Heart right ventricle (tissue), 16 donors: ENCODE measurements at places on chromosomes 3 and 15. TPM values are rescaled to one million over a fixed set of nuclear protein-coding genes. Genes with fewer than 3 reads are reported as not detected.

SCAPER gene
- polyA plus RNA-seq, result 6.9 TPM

AHSG gene
- polyA plus RNA-seq, result not detected

ANKRD34C gene
- 0.15 TPM for polyA plus RNA-seq

GADL1 gene
- polyA plus RNA-seq, result not detected

- peak overlapping the region; percentile 17 for H3K4me3 ChIP-seq
- peaks cover 2% of the 10 kb centered on the region for H3K4me1 ChIP-seq
- no peak overlapping the region for H3K27ac ChIP-seq
- no peak for DNase-seq
These were observed 7.5 kb upstream of the PCSK6 start for GRCh38 chr15:101497017-101497416.
